ENCODE measurements at places on chromosomes 13 and 19. TPM values are rescaled to one million over a fixed set of nuclear protein-coding genes. Genes with fewer than 3 reads are reported as not detected.

GRCh38 chr13:40377783-40378182 is 288.7 kb downstream of the FOXO1 start:
- H3K36me3 ChIP-seq = peaks cover 3% of the 10 kb centered on the region
- H3K4me1 ChIP-seq = no peaks in the 10 kb centered on the region
- no peak for DNase-seq
- H3K27ac ChIP-seq = no peak overlapping the region

DNA sequence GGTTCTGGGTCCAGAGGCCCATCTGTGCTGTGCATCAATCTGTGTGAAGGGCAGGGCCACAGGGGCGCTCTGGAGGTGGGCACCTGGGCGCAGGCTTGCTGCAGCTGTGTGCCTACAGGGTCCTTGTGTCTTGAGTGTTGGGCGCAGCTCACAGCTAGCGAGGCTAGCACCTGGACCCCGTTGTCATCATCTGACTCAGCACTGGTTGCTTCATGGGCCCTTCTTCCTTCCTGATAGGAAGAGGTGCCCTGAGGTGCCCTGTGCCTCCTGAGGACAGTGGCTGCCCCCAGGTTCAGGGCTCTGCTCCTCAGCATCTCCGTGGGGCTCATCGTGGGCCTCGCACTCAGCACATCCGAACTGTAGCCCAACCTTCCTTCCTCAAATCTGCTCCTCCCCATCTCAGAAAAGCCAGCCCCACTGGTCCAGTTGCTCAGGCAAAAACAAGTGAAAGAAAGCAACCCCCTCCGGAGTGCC is 54.8 kb downstream of the GATAD2A start:
- H3K27ac ChIP-seq = peak overlapping the region; percentile 94
- H3K36me3 ChIP-seq = peaks cover 2% of the 10 kb centered on the region
- DNase-seq = no peak
- no peaks in the 10 kb centered on the region for H3K27me3 ChIP-seq

GRCh38 chr13:39394796-39395678 is 208.0 kb downstream of the LHFPL6 start:
- peak overlapping the region; percentile 28 for H3K4me3 ChIP-seq
- peak; percentile 39 for DNase-seq
- H3K36me3 ChIP-seq = no peaks in the 10 kb centered on the region
- H3K27ac ChIP-seq = peak overlapping the region; percentile 75
- H3K4me1 ChIP-seq = peaks cover 40% of the 10 kb centered on the region
- no peaks in the 10 kb centered on the region for H3K27me3 ChIP-seq

DNA sequence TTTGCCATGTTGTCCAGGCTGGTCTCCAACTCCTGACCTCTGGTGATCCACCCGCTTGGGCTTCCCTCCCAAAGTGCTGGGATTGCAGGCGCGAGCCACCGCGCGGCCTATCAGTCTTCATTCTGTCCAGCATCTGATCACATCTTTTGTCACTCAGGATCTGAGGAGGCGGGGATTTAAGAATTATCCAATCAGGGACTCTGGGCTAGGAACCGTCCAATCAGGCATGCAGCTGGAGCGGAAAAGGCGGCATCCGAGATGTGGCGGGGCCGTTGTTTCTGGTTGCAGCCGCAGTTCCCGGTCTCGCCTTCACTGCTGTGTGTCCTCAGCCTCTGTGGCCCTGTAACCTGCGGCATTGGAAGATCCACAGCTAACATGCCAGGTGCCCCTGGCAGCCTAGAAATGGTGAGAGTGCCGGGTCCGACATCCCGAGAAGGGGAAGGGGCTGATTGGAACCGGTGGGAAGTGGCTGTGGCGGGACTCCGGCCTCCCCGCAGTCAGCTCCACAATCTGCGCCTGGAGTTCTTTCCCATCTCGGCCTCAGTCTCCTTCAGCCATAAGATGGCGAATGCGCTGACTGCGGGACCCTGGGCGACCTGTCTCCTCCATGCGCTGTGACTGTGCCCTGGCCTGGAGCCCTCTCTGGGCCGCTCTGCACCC is at the start of gene ZNF729:
ZNF729 (plus strand) TSS at position 291 of the 660 bp plus-strand sequence; CDS start at position 376, 85 bp downstream.
- H3K27me3 ChIP-seq = no peaks in the 10 kb centered on the region
- H3K36me3 ChIP-seq = no peaks in the 10 kb centered on the region
- no peak within 1 kb of the TSS for H3K27ac ChIP-seq
- no peak within 1 kb of the TSS for H3K4me3 ChIP-seq

- H3K27me3 ChIP-seq = peaks cover 35% of the 10 kb centered on the region
- H3K27ac ChIP-seq = no peak within 1 kb of the TSS
- no peak for DNase-seq
- peak within 1 kb of the TSS; percentile 29 for H3K4me3 ChIP-seq
- H3K4me1 ChIP-seq = peaks cover 15% of the 10 kb centered on the region
Measured at GRCh38 chr13:24680258-24680920, at the start of gene ATP12A. TSS of gene ATP12A (plus strand) at chr13:24680408. CDS start at chr13:24680744, 336 bp downstream.

DNA sequence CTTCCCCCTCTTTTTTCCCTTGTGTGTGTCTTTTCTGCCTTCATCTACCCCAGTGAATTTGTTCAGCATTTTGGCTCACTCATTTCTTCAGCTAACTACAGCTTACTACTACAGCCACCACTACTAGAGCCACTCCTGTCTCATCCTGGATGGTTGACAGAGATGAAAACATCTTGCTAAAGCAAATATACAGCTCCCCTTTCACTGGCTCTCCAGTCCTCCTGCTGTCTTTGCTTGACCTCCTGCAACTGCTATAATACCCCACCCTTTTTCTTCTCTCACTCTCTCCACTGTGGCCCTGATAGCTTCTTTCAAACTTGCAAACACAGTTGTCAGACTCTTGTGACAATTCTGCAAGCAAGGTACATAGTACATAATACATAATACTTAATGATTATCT is 523.6 kb downstream of the DCT start:
- peaks cover 32% of the 10 kb centered on the region for H3K4me1 ChIP-seq
- H3K4me3 ChIP-seq = no peak overlapping the region
- peak overlapping the region; percentile 49 for H3K27ac ChIP-seq
- no peaks in the 10 kb centered on the region for H3K36me3 ChIP-seq
- H3K27me3 ChIP-seq = no peaks in the 10 kb centered on the region

DNA sequence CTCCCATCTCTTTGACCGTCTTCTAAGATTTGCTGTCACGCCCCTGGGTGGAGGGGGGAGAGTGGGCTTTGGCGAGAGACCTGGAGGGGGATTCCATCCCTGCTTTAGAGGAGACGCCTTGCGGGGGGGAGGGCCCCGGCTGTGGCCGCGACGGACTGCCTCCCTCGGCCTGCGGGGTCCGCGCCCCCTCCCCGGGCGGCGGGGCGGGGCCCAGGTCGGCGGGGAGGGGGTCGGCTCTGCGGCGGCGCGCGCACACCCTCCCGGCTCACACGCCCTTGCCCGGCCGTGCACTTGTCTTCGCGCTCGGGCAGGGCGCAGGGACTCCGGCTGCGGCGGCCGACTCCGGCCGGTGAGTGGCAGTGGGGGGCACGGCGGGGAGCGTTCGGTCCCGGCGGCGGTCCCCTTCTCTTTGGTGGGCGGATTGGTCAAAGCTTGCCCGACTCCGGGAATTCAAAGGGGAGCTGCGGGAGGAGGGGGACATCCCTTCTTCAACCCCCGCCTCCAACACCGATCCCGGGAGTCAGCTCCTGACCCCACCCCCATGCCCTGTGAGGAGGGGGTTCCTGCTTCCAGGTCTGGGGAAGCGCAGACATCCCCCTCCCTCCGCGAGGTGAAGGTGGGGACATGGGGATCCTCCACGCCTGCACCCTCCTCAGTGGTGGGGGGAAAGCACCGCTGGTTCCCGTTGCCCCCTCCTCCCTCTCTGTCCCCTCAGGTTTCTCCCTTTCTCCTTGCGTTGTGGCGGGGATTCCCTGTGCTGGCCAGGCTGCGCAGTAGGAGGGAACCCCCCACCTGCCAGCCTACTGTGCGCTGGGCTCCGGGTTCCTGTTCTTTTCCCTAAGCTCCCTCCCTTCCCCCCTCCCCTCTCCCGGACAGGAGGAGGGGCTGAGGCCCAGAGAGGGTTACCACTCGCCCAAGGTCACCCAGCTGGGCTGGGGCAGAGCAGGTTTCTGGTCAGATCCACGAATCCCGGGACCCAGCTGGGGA is 14.6 kb upstream of the KCNN1 start:
- no peak overlapping the region for H3K27ac ChIP-seq
- peaks cover 24% of the 10 kb centered on the region for H3K4me1 ChIP-seq
- no peaks in the 10 kb centered on the region for H3K36me3 ChIP-seq

GRCh38 chr13:113207890-113208420 is 514 bp downstream of the PCID2 start:
- H3K27ac ChIP-seq = peak overlapping the region; percentile 92
- no peak for DNase-seq
- peaks cover 63% of the 10 kb centered on the region for H3K4me1 ChIP-seq
- peaks cover 4% of the 10 kb centered on the region for H3K36me3 ChIP-seq
- H3K4me3 ChIP-seq = peak overlapping the region; percentile 86

DNA sequence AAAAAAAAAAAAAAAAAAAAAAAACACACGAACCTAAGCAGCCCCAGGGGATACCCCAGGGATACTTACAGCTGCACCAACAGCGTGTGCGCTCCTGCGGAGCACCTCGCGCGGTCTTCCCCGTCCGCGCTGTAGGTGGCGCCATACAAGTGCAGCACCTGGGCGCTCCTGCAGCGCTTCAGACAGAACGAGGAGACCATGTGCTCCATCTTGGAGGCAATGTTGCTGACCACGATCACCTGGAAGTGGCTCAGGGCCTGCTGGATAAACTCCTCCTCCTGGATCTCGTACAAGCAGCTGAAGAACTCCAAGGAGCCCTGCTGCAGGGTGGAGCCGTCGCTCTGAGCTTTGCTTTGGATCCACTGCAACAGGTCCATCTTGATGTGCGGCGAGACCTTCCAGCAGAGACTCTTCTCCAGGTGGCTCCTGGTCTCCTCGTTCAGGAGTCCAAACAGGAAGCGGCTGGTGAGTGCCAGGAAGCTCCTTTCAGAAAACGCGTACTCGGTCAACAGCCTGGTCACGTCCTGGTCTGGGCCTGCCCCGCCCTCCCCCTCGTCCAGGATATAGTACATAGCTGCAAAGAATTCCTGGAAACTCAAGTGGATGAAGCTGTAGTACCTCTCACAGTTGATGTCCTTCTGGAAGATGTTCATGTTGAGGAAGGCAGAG is 14.5 kb downstream of the NLRP12 start:
- H3K4me3 ChIP-seq = no peak overlapping the region
- DNase-seq = no peak
- H3K27ac ChIP-seq = no peak overlapping the region
- H3K27me3 ChIP-seq = no peaks in the 10 kb centered on the region
- H3K36me3 ChIP-seq = no peaks in the 10 kb centered on the region

GRCh38 chr19:32339988-32340874 is 5.2 kb upstream of the ZNF507 start:
- no peaks in the 10 kb centered on the region for H3K4me1 ChIP-seq
- H3K27ac ChIP-seq = no peak overlapping the region
- no peaks in the 10 kb centered on the region for H3K27me3 ChIP-seq
- H3K4me3 ChIP-seq = no peak overlapping the region
- no peaks in the 10 kb centered on the region for H3K36me3 ChIP-seq

DNA sequence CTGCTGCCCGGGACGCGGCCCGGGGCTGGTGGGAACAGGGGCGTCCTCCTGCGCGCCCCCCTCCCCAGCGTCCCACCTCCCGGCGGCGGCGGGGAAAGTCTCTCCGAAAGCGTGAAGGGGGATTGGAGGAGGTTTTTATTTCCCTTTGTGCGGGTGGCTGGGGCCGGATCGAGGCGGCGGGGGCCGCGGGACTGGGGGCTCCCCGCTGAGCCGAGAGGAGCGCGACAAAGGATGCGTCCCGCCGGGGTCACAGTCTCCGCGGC is 132 bp downstream of the SHD start:
- no peak overlapping the region for H3K4me3 ChIP-seq
- H3K27me3 ChIP-seq = peaks cover 26% of the 10 kb centered on the region
- no peaks in the 10 kb centered on the region for H3K36me3 ChIP-seq
- peaks cover 6% of the 10 kb centered on the region for H3K4me1 ChIP-seq

DNA sequence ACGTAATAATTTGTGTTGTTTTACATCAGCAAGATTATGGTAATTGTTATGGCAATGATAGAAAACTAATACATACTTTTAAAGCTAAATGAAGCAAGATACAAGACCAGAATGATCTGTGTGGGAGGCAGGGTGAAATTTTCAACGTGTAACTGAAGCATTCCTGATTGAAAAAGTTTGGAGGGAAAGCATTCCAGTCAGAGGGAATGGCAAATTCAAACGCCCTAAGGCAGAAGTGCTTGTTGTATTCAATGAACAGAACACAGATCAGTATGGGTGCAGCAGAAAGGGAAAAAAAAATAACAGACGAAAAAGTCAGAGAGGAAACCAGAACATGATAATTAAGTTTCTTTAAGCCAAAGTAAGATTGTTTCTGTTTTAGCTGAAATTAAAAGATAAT is 928.5 kb upstream of the SLITRK1 start:
- H3K4me1 ChIP-seq = peaks cover 21% of the 10 kb centered on the region
- no peaks in the 10 kb centered on the region for H3K36me3 ChIP-seq
- H3K27ac ChIP-seq = no peak overlapping the region

Gene RNF17
- not detected for total RNA-seq

Gene PIBF1
- 20.7 TPM for total RNA-seq

Gene GNG7
- 2.5 TPM for total RNA-seq

Gene TJP3
- total RNA-seq = not detected

Gene ANKLE1
- 0.57 TPM for total RNA-seq

All from chondrocyte (in vitro differentiated cells).